OCI-LY7 (cell line): ENCODE measurements at places on chromosomes 11 and 22.

DNA sequence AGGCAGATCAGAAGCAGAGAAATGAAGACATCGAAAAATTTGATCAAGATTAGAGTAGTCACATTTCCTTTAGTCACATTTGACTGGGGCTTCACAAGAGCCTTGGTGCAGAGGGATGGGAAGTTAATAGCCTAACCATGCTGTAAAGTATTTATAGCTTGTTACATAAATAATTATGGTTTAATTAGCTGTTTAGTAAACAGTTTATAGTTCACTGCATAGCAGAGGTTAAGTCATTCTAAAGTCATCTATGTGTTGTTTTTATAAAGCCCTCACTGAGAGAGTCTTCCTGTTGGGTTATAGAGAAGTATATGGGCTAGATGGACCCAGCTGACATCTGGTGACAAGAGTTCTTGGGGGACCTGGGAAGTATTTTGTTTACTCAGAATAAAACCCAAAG is 47.1 kb downstream of the INSC start:
- DNase-seq = no peak

DNA sequence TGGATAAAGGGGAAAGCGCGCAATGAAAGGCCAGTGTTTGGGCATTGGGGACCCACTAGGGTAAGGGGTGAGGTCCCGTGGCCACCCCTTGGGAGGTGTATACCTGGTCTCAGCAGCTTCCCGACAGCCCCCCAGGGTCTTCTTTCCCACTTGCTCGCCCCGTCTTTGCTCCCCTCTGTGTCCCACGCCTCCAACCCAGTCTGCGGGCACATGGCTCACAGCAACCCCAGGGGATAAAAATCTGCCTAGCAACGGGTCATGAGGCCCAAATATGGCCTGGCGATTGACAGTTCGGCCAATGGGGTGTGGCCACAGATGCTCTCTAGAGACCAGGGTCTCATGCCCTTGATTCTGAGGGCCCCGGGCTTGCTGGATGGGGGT is 41.6 kb downstream of the AHNAK start:
- no peak for DNase-seq

GRCh38 chr22:42863349-42863961 is 6.4 kb upstream of the ARFGAP3 start:
- DNase-seq = no peak

- no peak for DNase-seq
Observed at GRCh38 chr11:2814751-2815150, 70.8 kb downstream of the CDKN1C start.

DNA sequence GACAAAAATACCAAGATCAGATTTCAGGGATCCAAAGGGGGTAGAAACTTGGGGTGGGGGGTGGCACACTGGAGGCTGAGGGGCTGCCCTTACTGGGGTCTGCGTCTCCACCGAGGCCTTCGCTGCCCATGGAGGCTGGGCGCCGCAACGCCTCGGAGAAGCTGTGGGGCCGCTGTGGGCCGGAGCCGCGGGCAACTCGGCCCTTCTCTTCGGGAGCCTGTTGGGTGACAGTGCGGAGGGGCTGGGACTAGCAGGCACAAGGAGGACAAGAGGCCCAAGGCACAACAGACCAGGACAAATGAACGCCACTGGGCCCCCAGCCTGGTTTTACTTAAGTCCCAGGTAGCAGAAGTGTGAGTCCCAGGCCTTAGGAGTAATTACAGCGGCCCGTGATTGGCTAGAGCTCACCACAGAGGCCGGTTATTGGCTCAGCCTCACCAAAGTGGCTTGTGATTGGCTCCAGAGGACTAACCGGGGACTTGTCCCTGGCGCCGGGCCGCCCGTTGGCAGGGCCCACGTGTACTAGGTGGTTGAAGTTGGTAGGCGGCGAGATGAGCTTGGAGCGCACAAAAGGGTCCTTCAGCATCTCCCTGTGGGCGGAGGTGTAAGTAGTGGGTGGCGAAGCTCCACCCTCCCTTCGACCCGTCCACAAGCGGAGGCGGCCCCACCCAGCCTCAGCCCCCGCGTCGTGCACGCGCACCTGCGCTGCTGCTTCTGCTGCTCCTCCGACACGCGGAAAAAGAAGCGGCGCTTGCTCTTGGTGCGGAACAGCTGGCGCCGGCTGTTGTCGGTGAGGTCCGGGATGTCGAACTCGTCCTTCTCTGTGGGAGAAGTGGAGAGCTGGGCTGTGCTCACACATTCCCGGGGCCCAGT is 16.5 kb upstream of the MEN1 start:
- no peak for DNase-seq

GRCh38 chr11:63769714-63770455 is 1.3 kb upstream of the ZFTA start:
- no peak for DNase-seq

GRCh38 chr11:71066311-71066710 is 186.1 kb downstream of the SHANK2 start:
- no peak for DNase-seq

GRCh38 chr11:11243590-11244469 is 109.2 kb downstream of the CSNK2A3 start:
- DNase-seq = peak; percentile 87
